ENCODE measurements at places on chromosomes 12 and 14.

DNA sequence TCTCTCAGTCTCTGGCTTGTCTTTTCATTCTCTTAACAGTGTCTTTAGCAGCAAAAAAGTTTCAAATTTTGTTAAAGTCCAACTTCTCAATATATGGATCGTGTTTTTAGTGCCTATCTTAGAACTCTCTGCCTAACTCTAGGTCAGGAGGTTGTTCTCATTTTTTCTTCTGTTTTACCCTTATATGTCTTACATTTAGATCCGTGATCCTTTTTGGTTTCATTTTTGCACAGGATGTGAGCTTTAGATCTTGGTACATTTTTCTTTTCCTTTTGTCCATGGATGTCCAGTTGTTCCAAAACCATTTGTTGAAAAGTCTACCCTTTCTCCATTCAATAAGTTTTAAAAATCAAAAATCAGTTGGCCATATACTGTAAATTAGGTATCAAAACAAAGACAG, 6.8 kb downstream of the VRK1 start:
- no peak for DNase-seq

GRCh38 chr14:30838351-30838750, 36.0 kb upstream of the COCH start:
- DNase-seq = no peak

GRCh38 chr12:103707446-103707845, 120.4 kb downstream of the STAB2 start:
- no peak for DNase-seq

GRCh38 chr12:109517619-109518018, 40.2 kb downstream of the UBE3B start:
- DNase-seq = no peak
